Amniotic epithelial cell (primary cell): ENCODE measurements at places on chromosomes 16 and 17.

DNA sequence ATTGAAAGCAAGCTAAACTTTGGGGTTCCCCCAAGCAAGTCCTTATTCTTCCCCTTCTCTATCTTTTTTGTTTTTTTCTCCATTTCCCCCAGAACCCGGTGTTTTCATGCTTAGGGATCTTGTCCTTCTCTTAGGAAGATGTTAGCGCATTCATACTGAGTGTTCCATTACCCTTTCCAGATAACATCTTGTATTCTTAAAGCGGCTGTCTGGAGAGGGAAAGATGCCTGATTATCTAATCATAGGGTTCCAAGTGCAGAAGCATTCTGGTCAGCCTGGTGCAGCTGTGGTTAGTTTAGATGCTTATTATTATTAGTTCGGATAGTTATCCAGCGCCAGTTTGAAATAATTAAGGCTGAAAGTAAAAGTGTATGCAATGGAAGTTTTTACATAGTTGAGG lies 2.0 kb downstream of the TOM1L1 start:
- no peak for DNase-seq

GRCh38 chr16:50681021-50681885 lies at the start of gene SNX20:
SNX20 (minus strand) TSS chr16:50681312; CDS start chr16:50677526, 3,786 bp downstream.
- no peak for DNase-seq

GRCh38 chr17:70286391-70286790 lies 117.1 kb downstream of the KCNJ2 start:
- DNase-seq: no peak

DNA sequence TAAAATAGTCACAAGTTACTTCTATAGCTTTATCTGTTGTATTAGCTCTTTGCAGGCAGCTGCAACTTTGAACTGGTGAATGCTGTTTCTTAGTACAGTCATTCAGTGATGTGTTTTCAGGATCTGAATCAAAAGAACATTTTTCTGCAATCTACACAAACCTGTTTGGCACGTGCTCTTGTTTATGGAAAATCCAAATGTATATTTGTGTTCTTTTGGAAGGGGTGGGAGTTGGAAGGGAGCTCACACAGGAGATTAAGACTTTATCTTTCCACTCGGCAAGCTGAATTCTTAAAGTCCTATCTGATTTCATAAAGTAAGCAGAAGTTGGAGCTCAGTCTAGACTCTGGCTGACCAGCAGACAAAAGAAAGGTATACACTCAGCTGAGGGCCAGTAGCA lies 300.2 kb downstream of the MAP2K6 start:
- peak; percentile 66 for DNase-seq

GRCh38 chr17:81391936-81392908 lies 3.0 kb upstream of the BAHCC1 start:
- peak; percentile 71 for DNase-seq

- peak; percentile 72 for DNase-seq
These were observed 53.4 kb downstream of the BRIP1 start for GRCh38 chr17:61809816-61810392.

GRCh38 chr17:2058586-2059546 lies 4.0 kb downstream of the HIC1 start:
- DNase-seq: peak; percentile 57

DNA sequence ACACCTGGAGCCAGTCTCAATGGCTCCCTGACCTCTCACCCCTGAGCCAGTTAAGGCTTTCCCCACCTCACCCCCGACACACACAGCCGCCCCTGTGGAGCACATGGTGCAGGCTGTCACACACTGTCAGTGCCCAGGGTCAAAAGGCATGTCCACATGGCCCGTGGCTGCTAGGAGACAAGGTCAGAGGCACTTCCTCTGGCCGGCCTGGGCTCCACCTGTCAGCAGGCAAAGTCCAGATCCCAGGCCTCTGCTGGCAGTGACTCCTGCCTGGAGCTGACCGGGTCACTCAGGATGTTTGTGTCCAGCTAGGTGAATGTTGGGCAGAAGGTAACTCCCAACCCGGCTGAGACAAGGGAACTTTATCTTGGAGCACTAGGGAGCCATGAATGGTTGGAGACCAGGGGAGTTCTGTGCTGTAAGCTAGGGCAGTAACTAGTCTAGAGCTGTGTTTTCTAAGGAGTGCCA lies 6.0 kb downstream of the SREBF1 start:
- no peak for DNase-seq

- peak; percentile 56 for DNase-seq
These were observed 11.8 kb upstream of the CDC42EP4 start for GRCh38 chr17:73323409-73324159.

DNA sequence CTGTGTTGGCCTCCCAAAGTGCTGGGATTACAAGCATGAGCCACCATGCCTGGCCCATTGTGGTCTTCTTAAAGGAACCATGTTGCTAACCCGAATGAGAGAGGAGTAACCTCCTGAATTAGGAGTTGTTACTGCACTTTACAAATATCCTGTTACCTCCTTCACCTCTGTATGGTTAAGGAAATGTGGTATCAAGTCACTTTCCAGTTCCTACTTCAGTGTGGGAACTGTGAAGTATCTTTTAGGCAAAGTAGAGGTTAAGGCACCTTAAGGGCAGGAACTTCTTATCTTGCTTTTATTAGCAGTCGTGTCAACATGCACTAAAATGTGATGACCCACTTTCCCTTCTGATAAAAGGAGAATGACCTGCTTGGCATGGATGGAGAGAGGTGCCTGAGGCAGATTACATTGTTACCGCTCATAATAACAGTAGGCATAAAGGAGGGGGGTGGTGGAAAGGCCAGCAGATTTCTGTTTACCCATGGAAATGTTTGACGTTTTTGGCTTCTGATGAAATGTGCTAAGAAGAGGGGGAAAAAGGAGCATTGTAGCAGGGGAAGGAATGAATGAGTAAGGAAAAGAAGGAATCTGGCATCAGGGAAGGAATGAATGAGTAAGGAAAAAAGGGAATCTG lies 28.5 kb downstream of the FTO start:
- DNase-seq: no peak

GRCh38 chr17:82836823-82837357 lies 2.9 kb downstream of the ZNF750 start:
- DNase-seq: no peak

GRCh38 chr17:42852351-42852750 lies 1.4 kb downstream of the AOC3 start:
- DNase-seq: no peak

DNA sequence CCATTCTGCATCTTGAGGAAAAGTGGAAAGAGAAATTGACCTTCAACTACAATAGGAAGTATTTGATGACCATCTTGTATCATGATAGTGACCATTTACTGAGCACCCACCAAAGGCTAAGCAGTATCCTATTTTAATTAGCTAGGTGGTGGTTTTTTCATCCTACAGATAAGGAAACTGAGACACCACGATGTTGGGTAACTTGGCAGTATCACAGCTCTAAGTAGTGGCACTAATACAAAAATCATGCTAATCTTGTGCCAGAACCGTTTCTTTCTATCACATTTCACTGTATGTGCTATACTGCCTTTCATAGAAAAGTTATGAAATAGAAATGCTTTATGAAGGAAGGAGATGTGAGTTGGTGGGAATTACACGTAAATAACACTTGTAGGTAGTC lies 2.3 kb downstream of the EVI2B start:
- no peak for DNase-seq

GRCh38 chr16:53131363-53132071 lies 76.7 kb downstream of the CHD9 start:
- peak; percentile 46 for DNase-seq

DNA sequence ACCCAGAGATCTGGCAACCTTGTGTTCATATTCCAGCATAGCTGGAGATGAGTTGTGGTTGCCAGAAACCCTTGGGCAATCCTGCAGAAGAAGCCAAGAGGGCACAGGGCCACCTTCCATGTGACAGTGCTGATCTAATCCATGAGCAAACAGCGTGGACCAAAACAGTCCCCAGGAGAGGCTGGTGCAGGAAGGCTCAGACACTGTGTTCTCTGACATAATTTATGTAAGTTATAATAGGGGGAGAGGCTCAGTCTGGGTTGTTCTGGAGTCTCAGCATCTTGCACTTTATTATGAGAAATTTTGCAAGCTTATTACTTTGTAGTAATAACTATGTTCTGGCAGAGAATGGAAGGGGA lies 273.9 kb downstream of the HAPSTR1 start:
- no peak for DNase-seq

GRCh38 chr17:1315891-1316403 lies 36.5 kb downstream of the TRARG1 start:
- no peak for DNase-seq

DNA sequence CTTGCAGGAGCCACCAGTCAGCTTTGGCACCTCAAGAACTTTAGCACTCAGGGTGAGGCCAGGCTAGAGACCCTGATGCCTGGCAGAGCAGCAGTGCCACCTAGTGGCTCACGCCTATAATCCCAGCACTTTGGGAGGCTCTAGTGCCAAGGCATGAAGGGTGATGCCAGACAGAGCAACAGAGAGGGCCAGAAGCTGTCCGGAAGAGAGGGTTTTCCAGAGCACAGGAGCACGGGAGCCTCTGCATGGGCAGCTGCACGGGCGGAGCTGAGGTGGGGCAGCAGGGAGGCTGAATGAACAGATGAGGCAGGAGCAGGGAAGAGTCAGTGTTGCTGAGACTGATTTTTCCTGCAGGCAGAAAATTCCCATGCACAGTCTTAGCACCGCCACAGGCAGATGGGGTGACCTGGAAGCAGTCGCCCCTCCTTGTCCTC lies 38.9 kb downstream of the MYH3 start:
- DNase-seq: peak; percentile 53
